ENCODE measurements at places on chromosomes 1 and 21.

DNA sequence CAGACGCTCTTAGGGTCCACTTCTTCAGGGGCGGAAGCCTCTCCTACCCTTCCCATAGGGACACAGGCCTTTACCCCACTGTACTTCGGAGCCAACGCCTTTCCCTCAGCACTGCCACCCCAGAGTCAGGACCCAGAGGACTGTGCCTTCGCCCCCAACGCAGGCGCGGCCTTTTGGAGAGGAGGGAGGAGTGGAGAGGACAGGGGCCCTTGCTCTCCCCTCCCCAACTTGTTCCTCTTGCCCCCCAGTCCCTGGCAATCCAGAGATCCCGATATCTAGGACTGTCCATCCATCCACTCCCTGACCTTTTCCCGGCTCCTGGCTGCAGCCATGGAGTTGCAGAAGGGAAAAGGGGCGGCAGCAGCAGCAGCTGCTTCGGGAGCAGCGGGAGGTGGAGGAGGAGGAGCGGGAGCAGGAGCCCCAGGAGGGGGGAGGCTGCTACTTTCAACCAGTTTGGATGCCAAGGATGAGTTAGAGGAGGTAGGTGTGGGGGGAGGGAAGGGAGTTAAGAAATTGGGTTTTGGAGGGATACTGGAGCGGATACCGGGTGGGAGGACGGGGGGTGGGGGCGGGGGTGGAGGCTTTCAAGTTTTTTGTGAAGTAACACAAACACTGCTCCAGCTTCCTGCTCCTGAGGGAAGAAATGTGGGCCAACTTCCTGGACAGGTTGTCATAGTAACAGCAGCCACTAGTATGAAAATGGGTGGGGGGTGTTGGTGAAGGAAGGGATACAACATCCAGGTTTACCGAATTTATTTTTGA lies 636 bp downstream of the INTS3 start:
- DNase-seq = peak; percentile 69

DNA sequence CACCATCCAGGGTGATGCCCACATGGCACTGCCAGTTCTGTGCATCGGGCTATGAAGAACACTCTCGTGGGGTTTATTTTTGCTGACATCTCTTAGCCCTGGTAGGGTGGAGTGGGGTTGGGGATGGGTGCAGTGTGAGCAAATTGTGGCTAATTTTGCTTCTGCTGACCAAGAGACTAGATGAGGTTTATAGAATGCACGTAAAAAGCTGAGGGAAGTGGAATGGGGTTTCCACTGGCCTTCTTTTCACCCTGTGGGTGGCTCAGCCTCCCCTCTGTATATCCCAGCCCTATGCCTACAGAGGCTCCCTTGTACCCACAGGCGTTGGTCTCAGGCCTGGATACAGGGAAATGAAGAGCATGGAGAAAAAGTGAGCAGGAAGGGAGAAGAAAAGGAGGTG lies 44.1 kb upstream of the RAB4A start:
- DNase-seq = no peak

DNA sequence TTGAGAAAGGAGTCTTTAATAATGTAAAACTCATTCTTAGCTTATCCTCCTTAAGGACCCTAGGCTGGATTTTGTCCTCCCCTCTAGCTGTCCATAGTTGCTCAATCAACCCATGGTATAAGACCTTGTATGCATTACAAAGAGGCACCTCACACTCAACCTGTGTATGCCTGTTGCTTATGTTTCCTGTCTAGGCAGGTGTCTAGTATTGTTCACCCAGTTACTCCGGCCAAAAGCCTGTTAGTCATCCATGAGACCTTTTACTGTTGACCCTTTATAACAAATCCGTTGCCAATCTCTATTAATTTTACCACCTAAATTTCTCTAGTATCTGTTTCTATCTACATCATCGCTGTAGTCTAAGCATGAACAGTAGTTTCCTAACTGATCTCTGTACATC lies 3.7 kb downstream of the LYPLAL1 start:
- no peak for DNase-seq

- DNase-seq = no peak
These were observed 35.3 kb upstream of the PAXBP1 start for GRCh38 chr21:32806810-32807386.

GRCh38 chr1:224739997-224740684 lies 124.0 kb downstream of the CNIH3 start:
- no peak for DNase-seq

- DNase-seq = no peak
These were observed 188.0 kb upstream of the C21orf91 start for GRCh38 chr21:18007121-18007520.

GRCh38 chr1:3892748-3893147 lies 7.3 kb downstream of the C1orf174 start:
- no peak for DNase-seq

DNA sequence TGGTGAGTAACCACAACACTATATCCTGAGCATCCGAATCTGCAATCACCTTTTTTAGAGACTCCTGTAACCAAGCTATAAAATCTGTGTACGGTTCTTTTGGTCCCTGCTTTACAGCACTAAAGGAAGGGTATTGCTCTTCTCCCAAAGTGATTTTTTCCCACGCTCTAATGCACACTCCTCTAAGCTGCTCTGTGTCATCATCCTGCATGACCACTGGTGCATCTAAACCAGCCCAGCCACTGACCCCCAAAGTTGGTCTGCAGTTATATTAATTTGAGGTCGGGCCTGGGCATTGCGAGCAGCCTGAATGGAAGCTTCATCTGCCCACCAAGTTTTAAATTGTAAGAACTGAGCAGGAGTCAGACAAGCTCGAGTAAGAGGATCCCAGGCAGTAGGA lies 480.0 kb downstream of the PTPRU start:
- DNase-seq = no peak

DNA sequence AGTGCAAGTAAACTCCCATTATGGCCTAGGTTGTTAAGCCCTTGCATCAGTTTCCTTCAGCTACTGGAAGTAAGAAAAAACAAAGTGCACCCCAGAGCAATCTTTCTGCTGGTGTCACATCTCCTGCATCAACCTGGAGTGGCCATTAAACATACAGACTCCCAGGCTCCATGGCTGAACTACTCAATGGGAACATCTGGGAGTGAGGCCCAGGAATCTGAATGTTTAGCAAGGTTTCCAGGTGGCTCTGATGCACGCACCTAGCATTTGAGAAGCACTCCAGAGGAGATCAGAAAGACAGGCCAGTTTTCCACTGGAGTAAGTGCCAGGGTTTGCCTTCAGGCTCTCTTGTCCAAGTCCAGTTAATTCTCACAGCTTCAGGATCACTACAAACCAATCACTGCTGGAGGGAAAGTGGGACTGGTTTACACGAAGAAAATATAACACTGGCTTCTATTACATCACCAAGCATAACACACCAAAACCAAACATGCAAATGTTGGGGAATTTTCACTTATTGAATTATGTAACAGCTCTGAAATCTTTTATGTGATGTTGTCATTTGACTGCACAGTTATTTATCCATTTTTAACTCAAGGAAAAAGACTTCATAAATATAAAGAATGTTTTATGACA lies 22.3 kb upstream of the ABCA4 start:
- no peak for DNase-seq

DNA sequence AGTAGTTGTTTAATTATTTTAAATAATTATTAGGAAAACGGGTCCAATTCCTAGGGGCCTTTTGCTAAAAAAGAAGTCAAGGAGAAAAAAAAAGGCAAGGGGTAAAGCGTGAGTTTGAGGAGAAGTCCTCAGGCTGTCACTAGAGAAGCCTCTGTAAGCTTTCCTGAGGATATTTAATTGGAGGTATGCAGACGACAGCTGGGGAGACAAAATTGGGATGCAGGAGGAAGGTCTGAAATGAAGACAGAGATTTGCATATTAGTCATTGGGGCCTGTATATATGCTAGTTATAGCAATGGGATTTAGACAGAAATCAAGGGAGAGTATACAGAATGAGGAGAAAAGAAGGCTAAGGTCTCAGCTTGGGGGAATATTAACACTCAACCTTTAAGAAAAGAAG lies 8.6 kb downstream of the ATP6V1G3 start:
- no peak for DNase-seq

DNA sequence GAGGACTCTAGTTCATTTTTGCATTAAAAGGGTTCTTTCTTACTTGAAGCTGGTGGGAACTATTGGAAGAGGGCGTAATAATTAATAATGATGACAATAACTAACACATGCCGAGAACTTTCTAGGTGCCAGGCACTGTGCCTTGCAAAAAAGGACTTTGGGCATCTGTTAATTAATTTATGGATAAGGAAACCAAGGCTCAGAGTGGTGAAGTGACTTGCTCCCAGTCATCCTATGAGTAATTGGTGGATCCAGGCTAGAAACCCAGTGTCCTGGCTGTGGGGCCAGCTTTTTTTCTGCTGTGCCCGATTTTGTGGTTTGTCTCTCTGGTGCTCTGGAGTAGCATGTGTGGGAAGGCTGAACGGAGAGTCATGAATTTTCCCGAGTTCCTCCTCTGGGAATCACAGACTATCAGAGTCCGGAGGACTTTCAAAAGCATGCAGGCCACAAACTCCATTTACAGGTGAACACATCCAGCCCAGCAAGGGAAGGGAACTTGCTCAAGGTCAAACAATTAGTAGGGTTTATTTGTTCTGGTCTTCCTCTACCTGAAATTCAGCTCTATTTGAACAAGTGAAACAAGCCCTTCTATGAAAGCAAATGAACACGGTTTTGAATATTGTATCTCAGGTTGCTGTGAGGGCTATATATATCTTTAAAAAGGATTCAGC lies 23.4 kb downstream of the ROR1 start:
- no peak for DNase-seq

- DNase-seq = no peak
These were observed 1.8 kb downstream of the FNDC5 start for GRCh38 chr1:32868806-32869455.

Data from ecto neural progenitor cell (in vitro differentiated cells).